ENCODE measurements at places on chromosomes 4 and X.

GRCh38 chr4:28686618-28687017 is 1826.0 kb downstream of the STIM2 start:
- DNase-seq, result no peak

DNA sequence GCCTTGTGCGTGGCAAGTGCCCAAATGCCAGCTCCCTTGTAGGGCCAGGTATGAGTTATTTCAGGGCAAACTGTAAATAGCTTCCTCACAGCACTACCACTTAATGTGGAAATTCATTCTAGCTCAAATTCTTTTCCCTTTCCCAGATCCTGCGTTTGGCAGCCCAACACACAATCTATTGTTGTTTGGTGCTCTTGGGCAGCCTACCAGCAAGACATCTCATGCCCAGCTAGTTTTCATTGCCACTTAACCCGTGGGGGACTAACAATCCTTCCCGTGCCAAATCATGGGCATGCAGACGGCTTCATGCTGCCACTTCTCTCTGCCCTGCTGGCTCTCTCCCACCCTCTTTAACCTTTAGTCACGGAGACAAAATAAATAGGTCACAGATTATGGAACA is 454.2 kb downstream of the GRIA2 start:
- DNase-seq, result no peak

- no peak for DNase-seq
These were observed 233.1 kb upstream of the RPS6KA3 start for GRCh38 chrX:20499763-20500162.

DNA sequence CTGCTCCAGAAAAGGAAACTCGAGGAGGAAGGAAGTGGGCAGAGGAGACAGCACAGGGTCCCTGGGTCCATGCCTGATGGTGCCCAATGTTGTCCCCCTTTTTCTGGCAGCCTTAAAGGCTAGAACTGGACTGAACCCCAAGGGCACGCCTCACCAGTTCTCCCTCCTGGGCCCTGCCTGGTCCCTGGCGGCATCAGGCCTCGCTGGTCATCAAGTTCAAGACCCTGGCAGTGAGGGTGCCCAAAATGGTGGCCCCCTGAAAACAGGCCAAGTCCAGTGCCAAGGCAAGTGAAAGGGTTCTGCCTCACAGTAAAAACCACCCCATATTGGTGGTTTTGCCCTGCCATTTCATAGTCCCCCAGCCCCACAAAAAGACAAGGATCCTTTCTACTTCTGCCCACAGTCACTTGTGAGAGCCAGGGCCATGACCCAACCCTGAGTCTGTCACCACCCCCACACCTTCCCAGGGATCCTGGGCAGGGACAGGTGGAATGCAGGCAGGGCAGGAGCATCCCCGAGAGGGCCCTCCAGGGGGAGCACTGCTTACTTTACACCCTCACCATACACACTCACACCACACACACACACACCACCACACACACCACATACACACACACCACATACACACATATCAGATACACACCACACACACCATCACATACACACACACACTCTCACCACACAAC is 107.6 kb downstream of the DCTD start:
- no peak for DNase-seq

Measured in activated gamma-delta T cell treated with Interleukin-2 at 50 U/mL for 16 hours (primary cell).